ENCODE measurements at places on chromosomes 5 and 9.
A peak's percentile ranks its signal among the peaks of the same experiment; 100 is the strongest.

- DNase-seq = no peak
Measured at GRCh38 chr5:65261499-65261898, 220.2 kb downstream of the ADAMTS6 start.

- DNase-seq = peak; percentile 71
Measured at GRCh38 chr9:35820076-35820475, 5.2 kb upstream of the HINT2 start.

DNA sequence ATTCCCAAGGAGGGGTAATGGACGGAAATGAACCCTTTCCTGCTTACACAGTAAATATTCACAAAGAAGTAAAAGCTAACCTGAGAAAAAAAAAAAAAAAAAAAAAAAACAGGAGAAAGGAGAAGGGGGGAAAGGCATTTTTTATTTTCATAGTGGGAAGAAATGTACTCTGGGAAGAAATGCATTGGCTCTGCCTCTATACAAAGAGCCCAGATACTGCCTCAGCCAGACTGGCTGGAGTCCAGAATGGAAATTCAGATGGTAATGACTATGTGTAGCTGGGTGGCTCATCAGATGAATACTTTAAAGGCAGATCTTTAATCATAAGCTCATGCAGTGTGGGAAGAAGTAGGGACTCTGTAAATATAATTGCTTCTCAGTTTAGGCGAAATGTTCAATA lies 124.9 kb upstream of the ZNF608 start:
- peak; percentile 34 for DNase-seq

- no peak for DNase-seq
Measured at GRCh38 chr5:4144411-4145007, 548.9 kb downstream of the IRX1 start.

DNA sequence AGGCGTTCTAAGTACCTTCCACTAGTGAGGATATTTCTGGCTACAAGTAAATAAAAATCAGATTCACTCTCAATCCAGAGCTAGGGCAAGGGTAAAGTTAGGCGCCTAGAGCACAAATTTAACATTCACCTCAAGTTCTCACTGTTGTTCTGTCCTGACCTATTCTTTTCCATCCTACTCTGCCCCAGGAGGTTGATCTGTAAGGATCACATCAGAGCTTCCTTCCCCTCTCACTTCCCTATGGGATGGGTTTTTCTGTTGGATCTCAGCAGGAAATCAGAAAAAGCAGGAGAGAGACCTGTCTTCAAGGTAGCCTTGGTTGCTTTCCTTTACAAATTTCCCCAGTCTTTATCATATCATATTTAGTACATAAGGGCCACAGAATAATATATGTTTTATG lies 316.7 kb downstream of the GABRG2 start:
- DNase-seq = no peak

GRCh38 chr5:22431840-22432239 lies 421.3 kb downstream of the CDH12 start:
- no peak for DNase-seq

DNA sequence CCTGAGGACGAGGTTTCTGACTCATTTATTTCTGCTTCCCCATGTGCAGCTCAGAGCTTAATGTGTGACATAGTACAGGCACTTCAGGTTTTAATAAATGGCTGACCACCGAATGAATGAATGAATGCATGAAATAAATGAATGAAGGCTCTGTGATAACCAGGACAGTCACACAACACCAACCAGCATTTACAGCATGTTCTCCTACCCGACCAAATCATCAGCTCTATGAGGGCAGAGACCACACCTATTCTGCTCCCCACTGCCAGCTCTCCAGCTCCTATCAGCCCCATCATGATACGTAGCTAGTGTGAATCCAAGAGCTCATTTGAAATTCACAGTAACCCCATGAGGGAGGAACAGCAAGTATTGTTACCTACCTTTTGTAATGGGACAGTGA lies 4.8 kb downstream of the TMOD1 start:
- DNase-seq = no peak

- DNase-seq = peak; percentile 5
Measured at GRCh38 chr5:7261049-7261448, 134.9 kb upstream of the ADCY2 start.

DNA sequence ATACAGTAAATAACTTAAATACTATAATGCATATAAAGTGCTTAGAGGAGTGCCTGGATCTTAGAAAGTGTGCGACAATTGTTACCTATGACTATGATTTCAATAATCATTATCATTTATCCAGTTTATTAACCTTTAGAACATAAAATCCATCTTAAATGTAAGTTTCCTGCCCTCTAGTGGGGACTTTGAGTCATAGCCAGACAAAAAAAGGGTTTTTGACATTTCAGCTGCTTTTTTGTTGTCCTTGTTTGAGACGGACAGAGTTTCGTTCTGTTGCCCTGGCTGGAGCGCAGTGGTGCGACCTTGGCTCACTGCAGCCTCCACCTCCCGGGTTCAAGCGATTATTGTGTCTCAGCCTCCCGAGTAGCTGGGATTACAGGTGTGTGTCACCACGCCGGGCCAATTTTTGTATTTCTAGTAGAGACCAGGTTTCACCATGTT lies 9.7 kb upstream of the C9orf152 start:
- DNase-seq = no peak

DNA sequence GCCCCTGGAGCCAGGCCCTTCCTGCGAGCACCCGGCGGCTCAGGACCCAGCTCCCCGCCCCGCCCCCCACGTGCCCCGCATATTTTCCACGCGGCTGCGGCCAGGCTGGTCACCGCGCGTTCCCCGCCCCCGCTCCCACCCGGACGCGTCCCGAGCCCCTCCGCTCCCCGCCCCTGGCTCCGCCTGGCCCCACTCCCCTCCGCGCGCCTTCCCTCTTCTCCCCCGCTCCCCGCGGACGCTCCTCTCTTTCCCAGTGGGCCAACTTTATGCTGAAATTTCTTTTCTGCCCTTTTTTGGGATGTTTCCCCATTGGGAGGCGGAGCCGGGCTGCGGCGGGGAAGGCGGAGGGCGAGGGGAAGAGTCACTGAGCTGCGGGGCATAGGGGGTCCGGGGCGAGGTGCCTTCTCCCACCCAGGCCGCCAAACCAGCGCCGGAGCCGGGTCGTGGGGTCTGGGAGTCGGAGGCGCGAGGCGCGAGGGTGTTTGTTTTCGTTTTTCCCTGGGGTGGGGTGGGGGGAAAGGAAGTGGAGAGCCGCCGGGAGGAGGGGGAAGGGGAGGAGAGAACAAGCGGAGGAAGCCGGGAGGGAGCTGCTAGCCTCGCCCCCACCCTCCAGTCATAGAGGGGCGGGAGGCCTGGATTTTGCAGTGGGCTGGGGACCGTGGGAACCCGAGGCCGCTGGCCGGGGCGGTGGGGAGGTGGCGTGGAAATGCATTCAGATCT lies 1.0 kb upstream of the TPM2 start:
- DNase-seq = peak; percentile 84

- peak; percentile 19 for DNase-seq
Measured at GRCh38 chr9:2461892-2462291, 159.7 kb upstream of the VLDLR start.

GRCh38 chr9:15310107-15310850 lies 3.3 kb upstream of the TTC39B start:
- DNase-seq = no peak

DNA sequence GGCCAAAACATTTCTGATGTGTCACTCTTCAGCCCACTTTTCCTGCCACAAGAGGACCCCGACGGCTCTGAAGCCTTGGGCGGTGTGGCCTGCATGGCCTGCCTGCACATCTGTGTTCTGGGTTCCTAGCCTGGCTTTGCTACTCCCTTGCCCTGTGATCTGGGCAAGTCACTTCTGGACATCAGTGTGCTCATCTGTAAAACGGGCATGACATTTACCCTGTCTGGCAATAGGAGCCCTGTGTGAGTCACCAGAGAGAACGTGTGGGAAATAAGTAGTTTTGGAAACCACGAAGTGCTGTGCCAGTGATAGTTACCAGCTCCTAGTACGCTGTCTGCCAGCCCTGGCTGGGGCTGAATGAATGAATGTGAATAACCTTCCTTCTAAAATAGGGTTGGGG lies 90.8 kb downstream of the MACROH2A1 start:
- peak; percentile 43 for DNase-seq

GRCh38 chr5:111530298-111530740 lies 18.0 kb upstream of the STARD4 start:
- peak; percentile 35 for DNase-seq

DNA sequence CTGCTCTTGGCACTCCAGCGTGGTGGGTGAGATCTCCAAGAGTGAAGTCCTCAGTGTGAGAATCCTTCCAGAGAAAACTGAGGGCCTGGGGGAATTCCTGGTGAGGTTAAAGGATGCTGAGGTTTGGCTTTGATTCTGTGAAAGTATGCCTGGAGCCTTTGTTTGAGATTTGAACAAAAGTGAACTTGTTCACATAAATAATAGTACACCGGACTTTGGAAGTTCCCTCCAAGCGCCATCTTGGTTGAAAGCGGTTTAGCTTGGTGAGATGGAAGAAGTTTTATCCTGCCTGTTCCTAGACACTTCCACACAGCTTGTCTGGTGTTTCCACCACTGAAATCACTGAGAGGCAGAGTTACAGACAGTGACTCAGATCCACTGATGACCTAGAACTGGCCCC lies 286.4 kb downstream of the NTRK2 start:
- no peak for DNase-seq

DNA sequence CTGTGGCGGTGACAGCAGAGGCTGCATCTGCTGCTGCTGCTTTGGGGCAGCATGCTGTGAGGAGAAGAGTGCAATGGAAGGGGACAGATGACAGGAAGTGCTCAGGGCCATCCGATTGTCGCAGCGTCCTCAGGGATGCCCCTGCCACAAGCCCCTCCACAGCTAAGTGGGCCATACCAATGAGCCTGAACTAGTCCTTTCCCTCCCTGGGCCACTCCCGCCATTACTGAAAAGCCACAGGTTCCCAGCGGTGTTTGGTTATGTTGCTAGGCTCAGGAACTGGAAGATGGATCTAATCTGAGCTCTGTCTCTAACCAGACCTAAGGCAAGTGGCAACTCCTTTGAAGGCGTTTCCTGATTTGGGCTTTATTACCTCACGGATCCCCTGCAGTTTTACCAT lies 109.2 kb downstream of the GAPVD1 start:
- no peak for DNase-seq

GRCh38 chr5:4082966-4083564 lies 487.4 kb downstream of the IRX1 start:
- no peak for DNase-seq

DNA sequence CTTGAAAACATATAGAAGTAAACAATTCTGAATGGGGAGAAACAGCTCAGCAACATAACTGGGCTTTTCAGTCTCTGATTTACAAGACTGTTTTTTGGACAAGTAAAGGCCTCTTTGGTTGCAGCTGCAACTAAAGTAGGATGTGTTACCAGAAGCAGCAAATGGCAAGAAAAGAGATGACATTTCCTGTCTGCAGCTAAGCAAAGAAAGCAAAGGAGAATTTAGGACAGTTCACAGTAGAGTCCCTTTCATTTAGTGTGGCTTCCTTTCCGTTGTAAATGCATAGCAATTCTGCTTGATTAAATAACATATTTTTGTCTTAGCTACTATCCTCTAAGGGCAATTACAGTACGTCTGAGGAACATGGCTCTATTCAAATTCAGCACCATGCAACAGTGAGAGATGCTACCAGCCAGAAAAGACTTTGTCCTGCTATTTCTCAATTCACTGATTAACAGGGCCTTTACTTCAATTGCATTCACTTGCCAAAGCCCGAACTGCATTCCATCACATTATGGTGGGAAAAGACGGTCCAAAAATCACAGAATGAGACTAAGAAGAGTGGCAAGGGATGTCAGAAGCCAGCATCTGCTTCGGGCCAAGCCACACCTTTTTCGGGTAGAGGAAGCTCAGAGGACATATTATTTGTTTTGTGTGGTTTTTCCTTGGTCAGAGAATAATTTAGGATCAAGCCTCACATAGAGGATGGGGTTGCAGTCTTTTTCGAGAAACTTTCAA lies 107.7 kb downstream of the SEMA6A start:
- no peak for DNase-seq

DNA sequence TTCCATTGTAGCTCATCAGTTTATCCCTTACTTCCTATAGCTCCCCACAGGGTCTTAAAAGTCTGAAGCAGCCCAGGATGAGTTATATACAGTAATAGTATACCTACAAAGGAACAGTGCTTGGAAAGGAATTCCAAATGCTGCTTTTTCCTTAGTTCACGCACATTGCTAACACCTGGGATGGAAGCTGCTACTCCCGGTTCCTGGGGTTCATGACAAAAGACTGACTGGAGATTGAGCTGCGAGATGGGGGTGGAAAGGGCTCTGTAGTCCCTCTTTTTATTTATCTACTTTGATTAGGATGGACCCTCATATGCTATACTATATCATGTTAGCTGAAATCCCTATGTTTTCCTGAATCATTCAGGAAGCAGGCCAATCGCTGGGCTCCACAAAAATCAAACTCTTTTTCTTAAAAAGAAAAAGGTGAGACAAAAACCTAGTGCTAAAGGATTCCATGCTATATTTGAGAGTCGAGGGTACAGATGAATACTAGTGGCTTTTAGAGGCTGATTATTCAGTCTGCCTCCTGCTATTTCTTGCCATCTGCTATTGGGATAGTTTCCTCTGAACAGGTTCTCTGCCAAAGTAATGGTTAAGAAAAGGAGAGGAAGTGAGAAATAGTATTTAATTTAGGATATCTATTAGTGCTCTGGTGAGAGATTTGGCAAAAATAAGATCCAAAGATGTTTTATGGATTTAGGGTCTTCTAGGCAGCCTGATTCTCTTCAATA lies 81.2 kb downstream of the MRPS27 start:
- no peak for DNase-seq

GRCh38 chr5:137199966-137200365 lies 299.2 kb downstream of the SPOCK1 start:
- DNase-seq = peak; percentile 56

GRCh38 chr5:168334695-168335094 lies 43.2 kb downstream of the WWC1 start:
- peak; percentile 68 for DNase-seq

DNA sequence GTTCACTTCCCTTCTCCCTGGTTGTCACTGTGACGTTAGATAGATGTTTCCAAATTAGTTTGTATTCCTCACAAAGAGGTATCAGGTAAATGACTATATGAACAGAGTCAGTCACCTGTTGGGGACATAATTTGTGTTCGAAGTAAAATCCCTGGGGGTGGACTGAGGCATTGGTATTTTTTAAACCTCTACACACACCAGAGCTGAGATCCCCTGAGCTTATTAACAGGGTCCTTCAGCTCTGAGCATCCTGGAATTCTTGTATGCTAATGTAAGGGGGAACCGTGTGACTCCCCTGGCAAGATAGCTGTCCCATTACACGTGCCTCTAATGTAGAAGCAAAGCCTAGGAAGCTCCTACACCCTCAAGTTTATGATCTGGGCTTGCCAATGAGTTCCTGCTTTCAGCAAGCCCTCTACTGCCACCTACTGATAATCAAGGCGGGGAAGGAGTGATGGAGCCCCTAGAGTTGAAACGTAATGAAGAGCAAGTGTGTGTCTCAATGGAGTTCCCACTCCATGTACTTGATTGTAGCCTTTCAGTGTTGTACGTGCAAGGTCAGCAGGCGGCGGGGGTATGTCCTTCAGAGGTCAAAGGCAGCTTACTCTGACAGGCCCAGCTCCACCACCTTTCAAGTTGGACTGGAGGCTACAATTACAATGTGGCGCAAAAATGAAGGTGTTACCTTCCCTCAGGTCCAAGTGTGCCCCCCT lies 14.4 kb downstream of the PRKACG start:
- DNase-seq = peak; percentile 76

All from foreskin fibroblast (primary cell).